ENCODE measurements at places on chromosomes 3 and 15.

GRCh38 chr15:69852916-69853315, 244.8 kb downstream of the TLE3 start:
- no peak for DNase-seq

GRCh38 chr15:68315035-68315434, 37.5 kb downstream of the FEM1B start:
- DNase-seq, result no peak

- no peak for DNase-seq
Measured at GRCh38 chr15:27527490-27528067, 556.6 kb downstream of the GABRG3 start.

GRCh38 chr3:98977520-98977919, 76.0 kb upstream of the DCBLD2 start:
- no peak for DNase-seq

- DNase-seq, result no peak
Measured at GRCh38 chr3:114333923-114334240, 40.1 kb downstream of the TIGIT start.

GRCh38 chr3:189683546-189684255, 52.5 kb downstream of the TP63 start:
- DNase-seq, result no peak

GRCh38 chr3:134364061-134364935, 9.9 kb downstream of the AMOTL2 start:
- DNase-seq, result peak; percentile 26

DNA sequence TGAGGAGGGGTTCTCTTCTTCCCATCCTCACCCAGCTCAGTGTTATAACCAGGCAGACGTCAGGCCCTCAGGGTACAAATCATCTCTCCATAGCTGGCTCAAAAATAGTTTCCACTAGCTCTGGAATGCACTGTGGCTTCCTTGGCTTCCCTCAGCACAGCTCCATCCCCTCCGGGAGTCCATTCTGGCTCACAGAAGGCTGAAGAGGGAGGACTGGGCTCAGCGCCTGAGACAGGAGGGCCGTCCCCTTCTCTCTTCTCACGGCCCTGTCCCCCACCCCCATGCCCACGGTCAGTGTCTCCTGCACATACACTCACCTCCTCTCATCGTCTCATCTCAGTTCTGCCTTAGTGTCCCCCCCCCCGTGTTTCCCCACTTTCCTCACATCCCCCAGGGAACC, 50.1 kb downstream of the UMPS start:
- no peak for DNase-seq

Measured in NCI-H1092 (cell line).